HT-29 (cell line): ENCODE measurements at places on chromosomes 1 and 21.
A peak's percentile ranks its signal among the peaks of the same experiment; 100 is the strongest.

DNA sequence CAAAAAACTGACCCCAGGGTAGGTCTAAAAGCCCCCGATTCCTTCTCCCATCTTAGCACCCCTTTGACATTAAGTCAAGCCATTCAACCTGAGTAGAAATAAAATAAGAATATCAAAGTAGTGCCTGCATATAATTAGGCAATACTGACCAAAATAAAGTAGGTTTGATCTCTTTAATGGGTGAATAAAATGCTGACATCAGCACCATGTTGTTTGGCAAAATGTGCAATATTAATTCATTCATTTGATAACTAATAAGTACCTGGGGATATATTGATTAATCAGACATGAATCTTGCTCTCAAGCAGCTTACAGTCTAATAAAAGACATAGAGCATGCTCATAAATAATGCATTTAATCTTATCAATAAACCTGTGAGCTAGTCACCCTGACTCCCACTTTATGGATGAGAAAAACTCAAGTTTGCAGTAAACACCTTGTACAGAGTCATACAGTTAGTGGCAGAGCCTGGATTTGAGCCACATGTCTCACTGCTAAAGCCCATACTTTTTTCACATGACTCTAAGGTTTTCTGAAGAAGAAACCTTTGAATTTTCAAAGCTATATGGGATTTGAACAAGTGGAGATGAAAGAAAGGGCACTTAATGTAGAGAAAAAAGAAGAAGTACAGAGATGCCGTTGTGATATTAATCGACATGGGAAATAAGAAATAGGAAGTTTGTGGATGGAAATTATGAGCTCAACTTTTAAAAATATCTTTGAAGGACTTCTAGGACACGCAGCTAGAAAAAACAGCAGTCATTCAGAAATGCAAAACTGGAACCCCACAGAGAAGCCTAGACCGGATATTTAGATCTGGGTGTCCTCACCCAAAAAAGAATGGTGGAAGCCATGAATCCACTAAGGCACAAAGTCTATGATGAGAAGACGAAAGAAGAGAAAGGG, 183.9 kb downstream of the TOMM20 start:
- no peak for DNase-seq

- peak; percentile 35 for DNase-seq
These were observed 5.7 kb upstream of the FASLG start for GRCh38 chr1:172653015-172653709.

GRCh38 chr1:4599951-4600481, 54.4 kb upstream of the AJAP1 start:
- DNase-seq, result no peak

DNA sequence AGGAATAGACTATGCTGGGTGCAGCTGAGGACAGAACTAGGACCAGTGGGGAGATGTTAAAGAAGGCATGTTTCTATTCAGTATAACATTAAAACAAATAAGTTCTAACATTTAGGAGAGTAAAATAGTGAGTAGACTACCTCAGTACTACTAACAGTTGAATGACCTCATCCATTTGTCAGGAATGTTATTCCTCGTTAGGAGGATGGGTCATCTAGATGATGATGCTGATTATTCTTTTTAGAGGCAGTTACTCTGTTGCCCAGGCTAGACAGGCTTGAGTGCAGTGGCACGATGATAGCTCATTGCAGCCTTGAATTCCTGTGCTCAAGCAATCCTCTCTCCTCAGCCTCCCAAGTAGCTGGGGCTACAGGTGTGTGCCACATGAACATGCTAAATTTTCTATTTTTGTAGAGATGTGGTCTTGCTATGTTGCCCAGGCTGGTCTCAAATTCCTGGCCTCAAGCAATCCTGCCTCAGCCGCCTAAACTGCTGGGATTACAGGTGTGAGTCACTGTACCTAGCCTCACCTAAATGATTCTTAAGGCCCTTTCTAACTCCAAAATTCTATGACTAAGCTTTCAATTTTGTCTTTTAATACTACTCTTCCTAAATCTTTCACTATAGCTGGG, 9.3 kb downstream of the EEIG2 start:
- DNase-seq, result no peak
